ENCODE measurements at places on chromosomes 13 and 19. TPM values are rescaled to one million over a fixed set of nuclear protein-coding genes. Genes with fewer than 3 reads are reported as not detected.

Gene LRRC8E
- total RNA-seq, result 4.3 TPM

Gene MZF1
- 22.9 TPM for total RNA-seq

Gene ATP8A2
- 13.8 TPM for total RNA-seq

DNA sequence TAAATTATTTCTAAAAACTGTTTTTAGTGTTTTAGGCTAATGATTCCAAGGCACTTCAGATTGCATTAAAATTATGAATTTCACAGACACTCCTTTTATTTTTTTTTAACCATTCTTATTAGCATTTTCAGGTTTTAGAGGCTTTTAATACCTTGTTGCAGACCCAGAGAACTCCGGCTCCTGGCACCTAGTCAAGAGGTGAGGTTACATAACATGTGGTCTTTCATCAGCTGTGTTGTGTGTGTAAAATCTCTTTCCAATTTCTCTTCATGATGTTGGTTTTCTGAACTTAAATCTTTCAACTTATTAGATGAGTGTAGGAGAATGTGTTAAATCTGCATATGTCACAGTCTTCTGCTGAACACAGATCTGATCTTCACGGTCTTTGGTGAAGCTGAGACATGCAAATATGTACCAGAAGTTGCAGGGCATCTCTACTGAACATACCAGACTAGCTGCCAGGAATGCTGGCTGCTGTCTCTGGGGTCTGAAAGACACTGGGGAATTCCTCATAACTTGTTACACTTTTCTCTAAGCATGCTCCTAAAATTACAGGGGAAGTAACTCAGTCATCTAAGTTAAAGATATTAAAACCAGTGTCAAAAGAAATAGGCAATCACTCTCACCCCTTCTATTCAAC is 1165.3 kb downstream of the EFNB2 start:
- H3K36me3 ChIP-seq, result no peaks in the 10 kb centered on the region
- no peak overlapping the region for H3K4me3 ChIP-seq
- no peaks in the 10 kb centered on the region for H3K27me3 ChIP-seq
- no peaks in the 10 kb centered on the region for H3K4me1 ChIP-seq
- DNase-seq, result no peak

GRCh38 chr19:41927497-41928192 is 604 bp downstream of the ERFL start:
- peaks cover 51% of the 10 kb centered on the region for H3K27me3 ChIP-seq
- DNase-seq, result no peak
- H3K4me1 ChIP-seq, result peaks cover 7% of the 10 kb centered on the region

Gene C19orf18
- 2.5 TPM for total RNA-seq

DNA sequence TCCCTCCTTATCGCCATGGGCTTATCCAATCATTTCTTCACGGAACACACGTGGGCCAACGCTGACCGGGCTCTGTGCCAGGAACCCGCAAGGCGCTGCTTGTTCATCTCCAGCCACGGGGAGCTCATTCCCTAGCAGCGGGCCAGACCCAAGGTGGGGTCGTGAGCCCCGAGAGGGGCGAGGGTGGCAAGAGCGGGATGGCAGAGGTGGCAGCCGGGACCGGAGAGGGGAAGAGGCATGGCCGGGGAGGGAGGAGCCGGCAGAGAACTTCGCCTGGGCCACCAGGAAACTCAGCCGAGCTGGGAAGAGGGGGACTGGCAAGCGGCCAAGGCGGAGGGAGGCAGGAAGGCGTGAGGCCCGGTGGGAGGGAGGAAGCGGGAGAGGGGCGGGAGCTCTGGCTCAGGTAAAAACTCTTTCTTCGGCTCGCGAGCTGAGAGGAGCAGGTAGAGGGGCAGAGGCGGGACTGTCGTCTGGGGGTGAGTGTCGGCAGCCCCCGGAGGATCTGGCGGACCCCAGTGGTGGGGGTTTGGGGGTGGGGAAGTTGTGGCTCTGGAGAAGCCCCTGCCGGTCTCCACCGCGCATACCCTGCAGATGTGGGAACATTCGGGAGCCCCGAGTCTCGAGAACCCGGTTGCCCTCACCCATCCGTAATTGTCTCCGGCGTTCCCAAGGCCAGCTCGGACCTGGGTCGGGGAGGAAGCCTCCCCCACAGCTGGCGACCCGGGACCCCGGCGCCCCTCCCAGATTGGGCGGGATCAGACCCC is at the start of gene B3GNT3:
Gene B3GNT3, plus strand, starts transcription at position 408 of the 764 bp plus-strand sequence. CDS start 12,670 bp downstream, outside the sequence.
- no peak for DNase-seq
- H3K27ac ChIP-seq, result peak within 1 kb of the TSS; percentile 43
- peaks cover 45% of the 10 kb centered on the region for H3K27me3 ChIP-seq
- peaks cover 7% of the 10 kb centered on the region for H3K4me1 ChIP-seq
- no peaks in the 10 kb centered on the region for H3K36me3 ChIP-seq
- H3K4me3 ChIP-seq, result peak within 1 kb of the TSS; percentile 74

Gene ZNF99
- not detected for total RNA-seq

GRCh38 chr13:82298106-82298505 is 1584.2 kb downstream of the SLITRK1 start:
- H3K36me3 ChIP-seq, result no peaks in the 10 kb centered on the region
- H3K4me3 ChIP-seq, result no peak overlapping the region
- no peak overlapping the region for H3K27ac ChIP-seq

GRCh38 chr13:76527041-76527440 is 359.2 kb downstream of the KCTD12 start:
- no peak overlapping the region for H3K27ac ChIP-seq
- peaks cover 26% of the 10 kb centered on the region for H3K4me1 ChIP-seq
- H3K36me3 ChIP-seq, result peaks cover 3% of the 10 kb centered on the region
- no peak overlapping the region for H3K4me3 ChIP-seq

- no peak overlapping the region for H3K4me3 ChIP-seq
- no peak for DNase-seq
- peaks cover 60% of the 10 kb centered on the region for H3K27me3 ChIP-seq
These were observed 6.8 kb downstream of the SHANK1 start for GRCh38 chr19:50712833-50713232.

Gene EXOC3L2
- total RNA-seq, result not detected

GRCh38 chr13:33183431-33184111 is 102.0 kb downstream of the STARD13 start:
- H3K36me3 ChIP-seq, result peaks cover 16% of the 10 kb centered on the region
- no peak overlapping the region for H3K4me3 ChIP-seq
- peaks cover 49% of the 10 kb centered on the region for H3K4me1 ChIP-seq
- H3K27me3 ChIP-seq, result no peaks in the 10 kb centered on the region

DNA sequence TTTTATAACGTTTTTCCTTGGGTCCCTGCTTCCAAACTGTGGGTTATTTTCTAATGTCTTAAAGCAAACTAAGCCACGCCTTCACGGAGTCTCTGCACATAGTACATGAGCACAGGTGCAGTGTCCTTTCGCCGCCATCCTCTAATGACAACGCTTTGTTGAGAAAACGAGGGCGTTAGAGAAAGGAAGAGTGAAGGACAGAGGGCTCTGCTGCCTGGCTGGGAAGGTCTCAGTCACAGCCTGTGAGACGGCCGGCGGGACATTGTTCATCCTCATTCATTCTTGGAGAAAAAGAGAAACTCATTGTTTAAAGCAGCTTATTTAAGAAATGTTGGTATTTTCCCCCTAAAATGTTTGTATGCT is 9.5 kb downstream of the IL17D start:
- H3K4me3 ChIP-seq, result peak overlapping the region; percentile 65
- H3K36me3 ChIP-seq, result no peaks in the 10 kb centered on the region
- no peak overlapping the region for H3K27ac ChIP-seq
- DNase-seq, result no peak
- peaks cover 15% of the 10 kb centered on the region for H3K27me3 ChIP-seq

Gene TUBB4A
- total RNA-seq, result 6.8 TPM

DNA sequence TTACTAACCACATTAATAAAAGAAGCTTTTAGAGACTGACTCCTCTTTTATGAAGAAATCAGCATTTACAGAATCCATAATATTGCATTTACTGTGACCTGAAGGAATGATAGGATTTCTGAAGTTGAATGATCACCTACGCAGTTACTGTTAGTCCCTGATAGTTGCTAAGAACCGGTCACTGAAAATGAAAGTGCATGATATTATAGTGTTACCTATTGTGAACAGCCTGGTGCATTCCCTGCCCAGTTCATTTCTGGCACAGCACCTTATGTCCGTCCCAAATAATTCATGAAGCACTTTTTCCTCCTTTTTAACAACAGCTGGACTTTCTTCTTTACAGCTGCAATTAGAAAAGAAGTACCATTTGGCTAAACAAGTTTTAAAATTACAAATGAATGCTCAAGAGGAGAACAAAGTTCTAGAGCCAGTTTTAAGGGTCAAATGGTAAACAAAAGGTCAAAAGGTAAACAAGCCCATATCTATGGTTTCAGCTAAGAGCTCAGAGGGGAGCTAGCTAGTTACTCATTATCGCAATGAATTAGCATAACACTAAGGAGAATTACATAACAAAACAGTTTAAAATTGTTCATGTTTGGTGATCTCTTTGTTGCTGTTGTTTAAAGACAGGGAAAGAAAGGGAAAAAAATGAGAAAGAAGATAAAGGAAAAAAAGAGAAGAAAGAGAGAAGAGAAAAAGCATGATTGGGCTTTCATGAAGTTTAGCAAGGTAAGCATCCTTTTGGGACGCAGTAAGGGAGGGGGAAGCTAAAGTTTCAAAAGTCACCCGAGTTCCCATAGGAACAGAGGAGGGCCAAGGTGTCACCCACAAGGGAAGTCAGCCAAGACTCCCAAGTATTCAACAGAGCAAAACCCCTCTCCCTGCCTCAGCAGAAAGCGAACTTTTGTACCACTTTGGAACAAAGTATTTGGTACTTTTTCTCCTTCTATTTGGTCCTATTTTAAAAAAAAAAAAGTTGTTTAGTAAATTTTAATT is 50.2 kb downstream of the FLT3 start:
- H3K27me3 ChIP-seq, result peaks cover 31% of the 10 kb centered on the region
- H3K27ac ChIP-seq, result no peak overlapping the region
- no peaks in the 10 kb centered on the region for H3K36me3 ChIP-seq
- no peak for DNase-seq
- no peaks in the 10 kb centered on the region for H3K4me1 ChIP-seq

DNA sequence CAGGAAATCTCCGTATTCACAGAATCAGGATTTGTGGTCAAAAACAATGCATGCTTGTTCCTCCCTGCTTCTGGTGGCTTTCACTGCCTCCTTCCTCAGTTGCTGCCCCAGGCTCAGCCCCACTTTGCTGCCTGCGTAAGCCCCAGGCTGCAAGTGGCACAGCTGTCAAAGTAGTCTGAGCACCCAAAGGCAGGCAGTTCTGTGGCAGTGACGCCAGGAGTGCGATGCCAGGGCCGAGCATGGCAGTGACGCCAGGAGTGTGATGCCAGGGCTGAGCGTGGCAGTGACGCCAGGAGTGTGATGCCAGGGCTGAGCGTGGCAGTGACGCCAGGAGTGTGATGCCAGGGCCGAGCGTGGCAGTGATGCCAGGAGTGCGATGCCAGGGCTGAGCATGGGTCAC is 77.3 kb upstream of the GPR183 start:
- H3K27me3 ChIP-seq, result no peaks in the 10 kb centered on the region
- H3K4me3 ChIP-seq, result no peak overlapping the region
- H3K27ac ChIP-seq, result no peak overlapping the region
- peaks cover 12% of the 10 kb centered on the region for H3K4me1 ChIP-seq

DNA sequence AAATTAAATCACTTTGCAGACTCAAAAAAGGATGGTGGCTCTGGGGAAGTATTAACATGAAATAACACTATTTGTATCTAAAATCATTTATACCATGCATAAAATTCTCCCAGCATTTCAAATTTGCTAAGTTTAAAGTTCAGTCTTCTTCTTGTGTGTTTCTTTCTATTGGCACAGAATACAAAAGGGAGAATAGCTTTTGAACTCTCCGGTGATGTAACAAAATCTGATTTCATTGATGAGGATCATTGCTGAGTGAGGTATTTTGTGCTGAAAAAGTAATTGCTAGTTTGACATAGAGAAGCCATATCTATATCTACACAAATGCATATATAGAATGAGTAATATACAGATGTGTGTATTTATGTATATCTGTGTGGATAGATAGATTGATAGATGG is 174.8 kb downstream of the LACC1 start:
- no peak overlapping the region for H3K4me3 ChIP-seq
- H3K27me3 ChIP-seq, result no peaks in the 10 kb centered on the region
- no peak overlapping the region for H3K27ac ChIP-seq

Gene TNFRSF19
- total RNA-seq, result 64.4 TPM

DNA sequence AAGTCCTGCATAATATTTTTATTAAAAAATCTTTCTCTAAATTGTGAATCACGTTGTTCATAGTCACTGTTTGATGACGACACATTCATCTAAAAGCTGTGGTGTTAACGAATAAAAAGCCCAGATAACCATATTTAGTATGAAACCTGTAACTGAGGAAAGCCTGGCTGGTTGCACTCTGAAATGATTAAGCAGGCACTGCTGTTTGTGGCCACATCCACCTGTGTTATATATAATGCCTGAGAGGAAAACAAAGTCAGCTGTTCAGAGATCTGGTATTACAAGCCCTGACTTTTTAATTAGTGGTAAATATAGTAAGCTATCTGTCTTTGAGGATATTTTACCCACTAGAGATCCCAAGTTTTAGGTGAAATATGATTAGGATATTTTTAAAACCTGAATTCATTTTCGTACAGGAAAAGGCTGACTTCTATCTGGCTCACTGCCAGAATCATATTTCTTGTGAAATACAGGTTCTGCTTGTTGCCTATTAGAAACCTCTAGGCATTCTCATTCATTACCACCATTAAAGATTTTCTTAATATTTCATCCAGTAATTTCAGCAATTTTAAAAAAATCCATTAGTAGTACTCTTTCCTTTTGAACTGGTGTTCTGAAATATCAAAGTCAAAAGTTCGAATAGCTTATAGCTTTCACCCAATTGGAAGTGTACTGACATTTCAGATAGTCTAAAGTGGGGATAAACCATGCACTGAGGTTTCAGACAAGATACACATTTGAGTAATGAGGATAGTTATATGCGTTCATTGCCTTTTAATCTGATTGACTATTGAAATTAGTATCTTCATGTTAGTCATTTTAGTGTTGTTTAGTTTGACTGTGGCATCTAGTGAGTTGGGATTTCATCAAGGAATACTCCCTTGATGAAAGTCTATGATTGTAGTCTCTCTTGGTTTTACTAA is 79.7 kb downstream of the LMO7 start:
- DNase-seq, result no peak
- peak overlapping the region; percentile 48 for H3K4me3 ChIP-seq
- peaks cover 8% of the 10 kb centered on the region for H3K36me3 ChIP-seq
- H3K27me3 ChIP-seq, result no peaks in the 10 kb centered on the region

GRCh38 chr13:50359779-50360178 is 344.5 kb downstream of the KCNRG start:
- no peaks in the 10 kb centered on the region for H3K36me3 ChIP-seq
- H3K4me1 ChIP-seq, result peaks cover 37% of the 10 kb centered on the region
- H3K4me3 ChIP-seq, result no peak overlapping the region
- DNase-seq, result no peak

Gene KRTDAP
- 2.0 TPM for total RNA-seq

GRCh38 chr19:10533646-10534386 is 9.9 kb upstream of the ATG4D start:
- no peak for DNase-seq
- no peaks in the 10 kb centered on the region for H3K36me3 ChIP-seq
- peak overlapping the region; percentile 86 for H3K27ac ChIP-seq
- peaks cover 28% of the 10 kb centered on the region for H3K27me3 ChIP-seq
- peak overlapping the region; percentile 41 for H3K4me3 ChIP-seq

Gene SPACA4
- total RNA-seq, result not detected
